ENCODE measurements at places on chromosomes 12 and 14. TPM values are rescaled to one million over a fixed set of nuclear protein-coding genes. Genes with fewer than 3 reads are reported as not detected.

The PDZRN4 gene
- not detected for total RNA-seq

The PRPH gene
- 0.41 TPM for total RNA-seq

The WDHD1 gene
- 8.0 TPM for total RNA-seq

The MYO1H gene
- not detected for total RNA-seq
